ENCODE measurements at places on chromosomes 4 and X.

GRCh38 chr4:16418814-16419213, 192.5 kb upstream of the TAPT1 start:
- no peak for DNase-seq

DNA sequence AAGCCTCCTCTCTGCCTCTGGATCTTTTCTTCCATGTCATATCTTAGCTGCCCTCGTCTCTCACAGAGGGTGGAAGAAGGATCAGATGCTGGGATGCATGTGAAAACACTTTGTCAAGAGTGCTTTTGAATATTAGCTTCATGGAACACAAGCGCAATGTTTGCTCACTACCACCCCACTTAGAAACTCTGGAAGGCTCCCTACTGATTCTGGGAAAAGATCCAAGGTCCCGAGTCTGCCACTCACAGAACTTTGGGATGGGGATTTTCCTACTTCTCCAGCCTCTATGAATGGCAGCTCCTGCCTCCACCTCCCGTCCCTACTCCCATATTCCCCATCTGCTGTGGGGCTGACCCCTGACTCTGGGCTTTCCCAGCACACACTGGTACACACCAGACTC, 40.2 kb upstream of the CRMP1 start:
- DNase-seq = no peak

DNA sequence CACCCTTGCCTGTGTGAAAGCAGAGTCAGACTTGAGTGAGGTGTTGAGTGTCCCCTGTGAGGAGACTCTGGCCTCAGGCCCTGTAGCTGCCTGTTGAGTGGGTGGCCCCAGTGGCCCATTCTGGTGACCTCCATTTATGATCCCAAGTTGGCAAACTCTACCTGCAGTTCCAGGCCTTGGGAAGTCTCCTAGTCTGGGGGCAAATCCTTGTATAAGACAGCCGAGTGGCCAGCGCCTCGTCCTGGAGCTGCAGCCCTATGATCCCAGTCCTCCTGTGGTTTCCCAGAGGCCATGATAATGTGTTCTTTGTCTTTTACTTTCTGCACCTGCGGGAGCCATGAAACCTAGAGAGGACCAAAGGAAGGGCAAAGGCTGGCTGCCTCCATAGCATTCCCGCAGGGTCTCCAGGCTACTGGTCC, 58.7 kb downstream of the NBDY start:
- no peak for DNase-seq

GRCh38 chr4:119832776-119833175, 204.2 kb upstream of the PDE5A start:
- no peak for DNase-seq

DNA sequence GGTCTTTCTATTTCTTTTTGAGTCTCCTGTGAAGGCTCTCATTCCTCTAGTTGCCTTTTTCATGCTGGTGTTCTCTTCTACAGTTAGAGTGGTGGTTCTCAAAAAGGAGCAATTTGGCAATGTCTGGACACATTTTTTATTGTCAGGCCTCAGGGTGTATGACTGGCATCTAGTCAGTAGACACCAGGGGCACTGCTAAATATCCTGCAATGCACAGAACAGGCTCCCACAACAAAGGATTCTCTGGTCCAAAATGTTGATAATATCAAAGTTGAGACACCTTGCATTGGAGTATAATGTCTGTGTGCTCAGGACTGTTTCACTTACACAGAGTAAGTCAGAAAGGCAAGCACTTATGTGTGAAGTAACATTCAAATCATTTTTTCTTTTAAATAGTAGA, 1360.7 kb downstream of the ADGRL3 start:
- no peak for DNase-seq

GRCh38 chr4:85828027-85828890, 353.3 kb downstream of the ARHGAP24 start:
- no peak for DNase-seq

GRCh38 chr4:62260254-62260653, 1060.1 kb downstream of the ADGRL3 start:
- DNase-seq = no peak

- DNase-seq = no peak
These were observed 841.0 kb downstream of the STIM2 start for GRCh38 chr4:27701606-27702005.

DNA sequence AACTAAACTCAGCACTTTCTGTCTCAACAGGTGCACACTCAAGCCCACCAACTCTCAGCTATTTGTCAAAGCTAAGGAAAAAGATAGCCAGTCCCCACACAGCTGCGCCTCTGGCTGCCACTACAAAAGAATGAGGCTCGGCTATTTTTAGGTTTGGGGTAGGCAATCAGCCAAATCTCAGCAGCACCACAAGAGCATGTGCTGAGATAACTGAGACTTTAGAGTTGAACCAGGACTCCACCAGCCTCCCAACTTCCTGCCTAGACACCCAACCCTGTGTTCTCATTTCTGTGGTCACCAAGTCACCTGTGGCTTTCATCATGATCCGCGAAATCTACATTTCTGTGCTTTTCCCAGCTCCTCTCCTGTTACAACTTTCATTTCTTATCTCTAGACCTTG, 28.0 kb downstream of the DMD start:
- DNase-seq = no peak

GRCh38 chr4:1642196-1642951, 41.7 kb downstream of the FAM53A start:
- no peak for DNase-seq

- no peak for DNase-seq
These were observed 3.9 kb downstream of the MAMLD1 start for GRCh38 chrX:150366951-150367545.

- no peak for DNase-seq
These were observed 2.1 kb downstream of the JAKMIP1 start for GRCh38 chr4:6198278-6198677.

All from activated CD4-positive, alpha-beta T cell treated with anti-CD3 and anti-CD28 coated beads, Interleukin-2, amount 50 U/mL, for 24 hours (primary cell).